Activated CD8-positive, alpha-beta memory T cell treated with anti-CD3 and anti-CD28 coated beads, Interleukin-2, amount 50 U/mL, for 4 hours (primary cell): ENCODE measurements at places on chromosomes 12 and 14.

- DNase-seq, result no peak
Observed at GRCh38 chr14:53124786-53125185, 28.3 kb downstream of the DDHD1 start.

GRCh38 chr14:68625366-68626090 lies 167.3 kb downstream of the ZFP36L1 start:
- no peak for DNase-seq

DNA sequence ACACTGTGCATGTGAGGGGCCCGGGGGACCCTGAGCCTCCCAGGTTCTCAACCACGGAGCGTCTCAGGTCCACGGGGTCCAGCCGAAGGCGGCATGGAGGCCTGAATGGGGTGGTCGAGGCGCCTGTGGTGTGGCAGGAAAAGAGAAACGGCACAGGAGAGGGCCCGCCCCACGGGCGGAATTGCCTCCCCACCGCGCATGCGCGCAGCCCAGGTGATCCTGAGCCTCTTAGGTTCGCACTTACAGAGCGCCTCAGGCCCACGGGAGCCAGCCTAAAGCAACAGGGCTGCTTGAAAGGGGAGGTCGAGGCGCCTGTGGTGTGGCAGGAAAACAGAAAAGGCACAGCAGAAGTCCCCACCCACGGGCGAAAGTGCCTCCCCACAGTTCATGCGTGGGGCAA lies 311.0 kb downstream of the ALG10 start:
- no peak for DNase-seq

DNA sequence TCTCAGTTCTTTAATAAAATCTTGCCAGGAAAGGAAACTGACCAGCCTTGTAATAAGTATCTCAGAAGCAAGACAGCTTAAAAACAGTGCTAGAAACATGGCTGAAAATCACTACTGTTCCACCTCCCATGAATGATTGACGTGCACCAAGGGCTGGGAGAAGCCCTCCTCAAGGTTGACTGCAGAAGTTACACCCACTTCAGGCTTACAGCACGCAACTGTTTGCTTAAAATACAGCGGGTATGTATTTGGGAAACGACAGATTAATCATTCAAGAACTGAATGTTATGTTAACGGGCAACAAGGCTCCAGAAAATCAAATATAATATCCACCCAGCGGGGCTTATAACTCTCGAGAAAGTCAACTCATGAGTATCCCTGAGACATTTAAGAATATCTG lies 22.1 kb downstream of the PRKD1 start:
- DNase-seq, result no peak

GRCh38 chr14:72024504-72024903 lies 92.3 kb downstream of the RGS6 start:
- DNase-seq, result no peak

DNA sequence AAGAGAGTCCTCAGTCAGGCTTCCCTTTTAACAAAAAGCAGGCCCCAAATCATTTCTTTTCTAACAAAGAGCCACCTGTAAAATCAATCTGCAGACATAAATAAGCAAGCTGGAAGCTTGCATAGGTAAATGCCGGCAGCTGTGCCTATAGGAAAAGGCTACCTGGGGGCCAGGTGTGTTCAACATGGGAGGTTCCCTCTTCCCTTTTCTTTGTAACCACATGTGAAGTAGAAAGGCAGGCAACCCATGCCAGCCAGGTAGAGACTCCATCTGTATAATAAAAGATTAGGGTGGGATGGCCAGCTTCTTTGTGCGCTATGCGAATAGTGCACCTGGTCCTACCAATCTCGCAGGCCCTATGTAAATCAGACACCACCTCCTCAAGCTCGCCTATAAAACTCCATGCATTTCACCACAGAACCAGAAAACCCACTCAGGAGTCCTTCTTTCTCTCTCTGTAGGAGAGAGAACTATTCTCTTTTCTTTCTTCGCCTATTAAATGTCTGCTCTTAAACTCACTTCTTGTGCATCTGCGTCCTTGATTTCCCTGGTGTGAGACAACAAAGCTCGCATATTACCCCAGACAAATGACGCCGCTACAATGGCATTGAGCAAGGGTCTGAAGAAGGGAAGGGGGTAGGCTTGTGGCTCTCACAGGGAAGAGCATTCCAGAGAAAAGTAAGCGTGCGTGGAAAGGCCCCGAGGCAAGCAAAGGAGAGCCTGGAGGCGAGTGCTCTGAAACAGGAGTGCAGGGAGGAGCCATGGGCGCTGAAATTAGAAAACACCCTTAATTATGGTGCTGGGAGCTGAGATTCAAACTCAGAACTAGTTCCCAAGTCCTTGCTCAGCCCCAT lies 67.2 kb downstream of the TTC9 start:
- no peak for DNase-seq

DNA sequence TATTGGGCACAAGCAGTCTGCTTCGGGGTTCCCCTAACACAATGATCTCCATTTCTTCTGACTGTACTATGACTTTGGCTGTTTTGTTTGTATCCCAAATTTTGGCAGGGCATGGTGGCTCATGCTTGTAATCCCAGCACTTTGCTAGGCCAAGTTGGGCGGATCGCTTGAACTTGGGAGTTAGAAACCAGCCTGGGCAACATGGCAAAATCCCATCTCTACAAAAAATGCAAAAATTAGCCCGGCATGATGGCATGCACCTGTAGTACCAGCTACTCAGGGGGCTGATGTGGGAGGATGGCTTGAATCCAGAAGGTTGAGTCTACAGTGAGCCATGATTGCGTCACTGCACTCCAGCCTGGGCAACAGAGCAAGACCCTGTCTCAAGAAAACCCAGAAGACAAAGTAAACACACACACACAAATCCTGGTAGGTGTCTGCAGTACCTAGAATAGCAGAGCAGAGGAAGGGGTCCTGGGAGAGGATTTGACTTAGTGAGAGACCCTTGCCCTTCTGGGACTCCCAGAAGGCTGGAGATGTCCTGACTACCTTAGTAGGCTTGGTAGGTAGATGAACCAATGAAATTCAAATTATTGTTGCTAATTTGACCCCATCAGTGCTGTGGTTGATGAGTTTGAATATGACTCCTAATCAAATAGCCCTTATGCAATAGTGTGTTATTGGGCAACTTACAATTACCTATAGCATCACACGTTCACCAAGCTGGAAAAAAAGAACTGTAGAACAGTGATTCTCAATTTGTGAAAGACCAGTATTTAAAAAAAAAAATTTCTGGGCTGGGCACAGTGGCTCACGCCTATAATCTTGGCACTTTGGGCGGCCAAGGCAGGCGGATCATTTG lies 6.8 kb upstream of the AEBP2 start:
- no peak for DNase-seq

- DNase-seq, result no peak
Observed at GRCh38 chr12:92442782-92443181, 260.0 kb upstream of the PLEKHG7 start.

DNA sequence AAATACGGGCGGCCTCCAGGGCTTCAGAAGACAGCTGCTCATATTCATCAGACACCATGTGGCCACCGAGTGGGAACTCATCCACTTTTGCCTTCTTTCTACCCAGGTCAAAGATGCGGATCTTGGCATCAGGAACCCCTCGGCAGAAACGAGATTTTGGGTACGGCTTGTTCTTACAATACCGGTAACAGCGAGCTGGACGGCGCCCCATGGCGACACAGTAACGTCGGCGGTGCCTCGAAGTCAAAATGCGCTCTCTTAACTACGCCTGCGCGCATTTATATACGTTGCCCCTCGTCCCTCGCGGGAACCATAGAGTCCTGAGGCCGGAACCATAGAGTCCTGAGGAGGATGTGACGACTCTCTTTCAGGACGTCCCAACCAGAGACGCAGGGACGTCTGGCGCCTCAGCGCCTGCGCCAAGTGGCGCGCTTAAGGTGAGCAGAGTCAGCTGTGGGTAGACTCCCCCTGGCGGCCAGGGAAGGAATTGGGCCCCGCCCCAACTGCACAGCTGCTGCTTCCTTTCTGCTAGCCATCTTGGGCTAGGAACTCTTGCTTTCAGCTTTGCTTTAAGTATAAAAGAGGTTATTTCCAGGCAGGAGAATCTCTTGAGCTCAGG lies at the start of gene RPL10L:
Gene RPL10L (minus strand): TSS at position 256 of the 619 bp plus-strand sequence. CDS start 45 bp downstream, at position 211.
- DNase-seq, result no peak

GRCh38 chr14:76262641-76263040 lies 110.9 kb downstream of the GPATCH2L start:
- no peak for DNase-seq

DNA sequence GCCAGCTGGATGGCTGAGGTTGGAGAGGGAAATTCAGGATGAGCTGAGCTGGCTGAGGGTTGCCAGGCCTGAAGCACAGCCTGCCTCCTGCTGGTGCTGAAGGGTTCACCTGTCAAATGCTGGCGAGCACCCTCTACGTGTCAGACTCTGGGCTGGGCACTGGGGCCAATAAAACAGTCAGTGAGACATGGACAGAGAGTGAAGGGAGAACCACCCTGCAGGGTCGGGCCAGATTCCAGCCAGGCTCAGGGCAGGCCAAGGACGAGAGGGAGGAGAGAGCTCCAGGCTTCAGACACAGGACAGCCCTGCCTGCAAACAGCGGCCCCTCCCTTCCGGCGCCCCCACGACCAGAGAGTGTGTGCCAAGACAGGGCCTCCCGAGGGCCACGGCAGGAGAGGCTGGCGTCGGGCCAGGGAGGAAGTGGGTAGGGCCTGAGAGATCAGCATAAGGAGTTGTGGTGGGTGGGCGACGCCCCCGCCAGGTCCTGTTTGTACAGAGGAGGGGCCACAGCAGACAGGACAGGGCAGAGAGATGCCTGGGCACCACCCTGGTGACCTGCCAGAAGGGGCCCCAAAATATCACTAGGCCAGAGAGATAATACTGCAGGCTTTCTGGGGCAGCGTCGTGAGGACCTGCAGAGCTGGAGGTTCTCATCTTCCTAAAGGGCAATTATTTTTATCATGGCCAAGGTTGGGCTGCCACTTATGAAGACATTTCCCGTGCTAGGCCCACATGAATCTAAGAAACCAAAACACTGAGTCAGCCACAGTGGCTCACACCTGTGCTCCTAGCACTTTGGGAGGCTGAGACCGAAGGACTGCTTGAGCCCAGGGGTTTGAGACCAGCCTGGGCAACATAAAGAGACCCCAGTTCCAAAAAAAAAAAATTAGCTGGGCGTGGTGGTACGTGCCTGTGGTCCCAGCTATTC lies 73.1 kb upstream of the GPR68 start:
- peak; percentile 74 for DNase-seq

DNA sequence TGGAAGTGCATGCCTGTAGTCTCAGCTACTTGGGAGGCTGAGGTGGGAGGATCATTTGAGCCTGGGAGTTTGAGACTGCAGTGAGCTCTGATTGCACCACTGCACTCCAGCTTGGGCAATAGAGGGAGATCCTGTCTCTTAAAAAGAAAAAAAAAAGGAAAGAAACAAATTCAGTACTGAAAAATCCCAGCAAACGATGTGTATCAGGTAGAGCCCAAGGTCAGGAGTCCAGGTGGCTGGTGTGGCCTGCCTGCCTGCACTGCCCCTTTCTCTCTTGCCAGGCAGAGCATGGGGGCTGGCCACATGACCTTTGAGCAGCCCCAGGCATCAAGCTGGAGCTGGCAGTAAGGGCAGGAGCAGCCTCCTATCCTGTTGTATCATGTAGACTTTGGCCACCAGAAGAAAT lies 31.8 kb downstream of the ELK3 start:
- DNase-seq, result no peak

DNA sequence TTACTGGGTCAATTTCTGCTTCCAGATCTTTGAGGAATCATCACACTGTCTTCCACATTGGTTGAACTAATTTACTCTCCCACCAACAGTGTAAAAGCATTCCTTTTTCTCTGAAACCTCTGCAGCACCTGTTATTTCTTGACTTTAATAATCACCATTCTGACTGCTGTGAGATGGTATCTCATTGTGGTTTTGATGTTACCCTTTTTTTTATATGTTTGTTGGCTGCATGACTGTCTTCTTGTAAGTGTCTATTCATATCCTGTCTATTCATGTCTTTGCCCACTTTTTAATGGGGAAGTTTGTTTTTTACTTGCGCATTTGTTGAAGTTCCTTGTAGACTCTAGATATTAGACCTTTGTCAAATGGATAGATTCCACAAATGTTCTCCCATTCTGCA lies 324.9 kb downstream of the NAV3 start:
- DNase-seq, result no peak

DNA sequence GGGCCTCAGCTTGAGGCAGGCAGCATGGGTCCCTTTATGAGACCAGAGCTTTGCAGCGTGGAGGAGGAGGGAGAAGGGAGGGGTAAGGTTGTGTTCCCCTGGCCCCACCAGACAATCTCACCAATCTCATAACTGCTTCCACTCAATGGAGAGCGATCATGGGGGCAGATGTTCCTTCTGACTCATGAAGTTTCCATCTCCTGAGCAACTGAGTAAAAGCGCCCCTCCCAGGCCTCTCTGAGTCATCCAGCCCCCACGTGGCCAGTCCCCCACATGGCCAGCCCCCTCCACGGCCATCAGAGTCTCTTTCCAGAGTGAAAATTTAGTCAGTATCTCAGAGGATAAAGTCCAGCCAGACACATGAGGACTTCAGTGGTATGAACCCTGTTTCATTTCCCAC lies 39.2 kb upstream of the PLXNC1 start:
- DNase-seq, result peak; percentile 45

DNA sequence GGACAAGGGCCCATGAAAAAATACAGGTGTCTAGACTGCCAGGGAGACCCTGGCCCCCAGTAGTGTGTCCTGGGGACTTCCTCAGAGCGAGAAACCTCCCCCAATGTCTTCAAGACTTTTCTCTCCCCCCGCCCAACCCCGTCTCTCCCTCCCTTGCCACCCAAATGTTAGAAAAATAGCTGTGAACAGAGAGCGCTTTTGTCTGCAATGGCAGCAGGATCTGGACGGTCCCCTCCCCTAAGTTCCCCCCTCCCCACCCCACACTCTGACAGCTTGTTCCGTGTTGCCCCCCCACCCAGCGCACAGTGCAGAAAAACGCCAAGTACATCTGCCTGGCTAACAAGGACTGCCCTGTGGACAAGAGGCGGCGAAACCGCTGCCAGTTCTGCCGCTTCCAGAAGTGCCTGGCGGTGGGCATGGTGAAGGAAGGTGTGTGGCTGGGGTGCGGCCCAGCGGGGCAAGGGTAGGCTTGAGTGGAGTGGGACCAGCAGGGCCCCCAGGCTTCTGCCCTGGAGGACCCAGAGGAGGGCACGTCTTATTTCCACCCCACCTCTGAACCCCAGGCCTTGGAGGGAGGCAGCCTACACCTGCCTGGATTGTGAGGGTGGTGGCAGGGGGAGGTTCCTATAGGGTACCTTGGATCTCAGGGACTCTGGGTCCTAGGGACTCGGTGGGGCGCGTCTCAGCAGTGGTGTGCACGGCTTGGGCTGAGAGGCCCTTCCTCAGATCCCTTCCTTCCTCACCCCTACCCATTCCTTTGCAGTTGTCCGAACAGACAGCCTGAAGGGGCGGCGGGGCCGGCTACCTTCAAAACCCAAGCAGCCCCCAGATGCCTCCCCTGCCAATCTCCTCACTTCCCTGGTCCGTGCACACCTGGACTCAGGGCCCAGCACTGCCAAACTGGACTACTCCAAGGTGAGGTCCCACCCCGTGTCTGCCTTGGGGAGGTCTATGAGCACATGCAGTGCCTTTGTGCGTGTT lies 4.8 kb downstream of the NR4A1 start:
- DNase-seq, result no peak

GRCh38 chr14:104075530-104076151 lies 9.9 kb upstream of the ASPG start:
- DNase-seq, result no peak

DNA sequence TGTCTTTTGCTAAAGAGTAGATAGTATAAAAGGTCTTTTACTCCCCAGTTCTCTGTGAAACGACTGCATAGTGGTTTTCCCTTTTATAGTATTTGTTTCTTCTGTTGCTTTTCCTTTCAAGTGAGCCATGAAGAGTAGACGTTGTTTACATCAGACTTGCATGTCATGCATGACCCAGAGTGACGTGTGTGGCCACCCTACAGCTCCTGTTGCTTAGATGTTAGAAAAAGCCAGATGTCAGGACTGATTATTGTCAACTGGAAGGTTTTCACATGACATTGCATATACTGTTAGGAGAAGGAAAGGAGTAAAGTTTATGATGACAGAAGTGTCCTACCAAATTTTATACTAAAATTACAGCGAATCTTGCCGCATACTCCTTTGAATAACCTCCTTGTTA lies 1.3 kb upstream of the RD3L start:
- no peak for DNase-seq
